ENCODE measurements at places on chromosomes 5 and 9.

DNA sequence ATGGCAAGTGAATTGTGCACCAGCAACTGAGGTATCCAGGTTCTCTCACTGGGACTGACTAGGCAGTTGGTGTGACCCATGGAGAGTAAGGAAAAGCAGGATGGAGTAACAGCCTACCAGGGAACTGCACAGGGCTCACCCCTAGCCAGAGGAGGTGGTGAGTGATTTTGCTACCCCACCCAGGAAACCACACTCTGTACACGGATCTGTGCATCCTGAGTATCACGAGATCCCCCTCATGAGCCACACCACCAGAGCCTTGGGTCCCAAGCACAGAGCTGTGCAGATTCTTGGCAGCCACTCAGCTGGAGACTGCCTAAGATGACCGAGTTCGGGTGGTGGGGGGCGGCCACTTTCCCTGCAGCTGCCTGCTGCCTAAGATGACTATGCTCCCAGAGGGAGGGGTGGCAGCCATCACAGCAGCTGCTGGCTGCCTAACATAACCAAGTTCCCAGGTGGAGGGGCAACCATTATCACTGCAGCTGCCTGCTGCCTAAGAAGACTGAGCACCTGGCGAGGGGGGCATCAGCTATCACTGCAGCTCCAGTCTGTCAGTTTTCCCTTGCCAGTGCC, 48.4 kb upstream of the EFNA5 start:
- DNase-seq: no peak

DNA sequence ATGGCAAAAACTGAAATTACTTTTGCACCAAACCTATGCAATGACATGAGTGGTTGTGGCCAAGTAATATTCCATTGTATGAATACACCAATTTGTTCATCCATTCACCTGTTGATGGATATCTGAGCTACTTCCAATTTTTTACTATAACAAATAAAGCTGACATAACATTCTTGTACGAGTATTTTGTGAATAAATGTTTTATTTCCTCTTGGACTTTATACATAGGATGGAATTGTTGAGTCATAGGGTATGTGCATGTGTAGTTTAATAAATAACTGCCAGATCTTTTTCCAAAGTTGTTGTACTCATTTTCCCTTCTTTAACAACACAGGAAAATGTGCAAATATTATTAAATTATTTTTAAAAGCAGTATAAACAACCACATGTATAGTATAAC, 146.1 kb upstream of the ZNF462 start:
- DNase-seq: no peak

- DNase-seq: no peak
These were observed 31.1 kb downstream of the KCNIP1 start for GRCh38 chr5:170534941-170535340.

- DNase-seq: no peak
These were observed 91.2 kb downstream of the PHF2 start for GRCh38 chr9:93667627-93668026.

DNA sequence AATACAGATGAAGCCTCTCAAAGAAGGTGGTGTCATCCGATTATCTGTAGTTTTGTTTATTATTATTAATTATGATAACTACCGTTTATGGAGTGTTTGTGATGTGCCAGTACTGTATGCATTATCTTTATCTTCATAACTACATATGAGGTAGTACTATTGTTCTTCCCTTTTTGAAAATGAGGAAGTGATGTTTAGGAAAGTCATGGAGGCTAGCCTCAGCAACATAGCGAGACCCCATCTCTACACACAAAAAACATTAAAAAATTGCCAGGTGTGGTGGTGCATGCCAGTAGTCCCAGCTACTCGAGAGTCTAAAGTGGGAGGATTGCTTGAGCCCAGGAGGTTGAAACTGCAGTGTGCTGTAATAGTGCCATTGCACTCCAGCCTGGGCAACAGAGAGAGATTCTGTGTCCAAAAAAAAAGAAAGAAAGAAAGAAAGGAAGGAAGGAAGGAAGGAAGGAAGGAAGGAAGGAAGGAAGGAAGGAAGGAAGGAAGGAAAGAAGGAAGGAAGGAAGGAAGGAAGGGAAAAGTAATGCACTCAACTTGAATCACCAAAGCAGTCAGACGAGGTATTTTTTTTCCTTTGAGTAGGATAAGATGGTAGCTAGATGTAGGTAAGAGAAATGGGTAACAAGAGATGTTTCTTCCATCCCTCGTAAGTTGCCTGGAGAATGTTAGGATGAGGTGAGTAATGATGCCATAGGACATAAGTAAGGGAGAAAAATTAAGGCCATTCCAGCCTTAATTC, 47.8 kb downstream of the PAM start:
- DNase-seq: no peak

GRCh38 chr5:129554134-129554904, 94.2 kb downstream of the ADAMTS19 start:
- no peak for DNase-seq

- DNase-seq: no peak
These were observed 246.7 kb upstream of the TRPM3 start for GRCh38 chr9:71368157-71368556.

- no peak for DNase-seq
These were observed 662.2 kb upstream of the CTNND2 start for GRCh38 chr5:12566441-12566840.

DNA sequence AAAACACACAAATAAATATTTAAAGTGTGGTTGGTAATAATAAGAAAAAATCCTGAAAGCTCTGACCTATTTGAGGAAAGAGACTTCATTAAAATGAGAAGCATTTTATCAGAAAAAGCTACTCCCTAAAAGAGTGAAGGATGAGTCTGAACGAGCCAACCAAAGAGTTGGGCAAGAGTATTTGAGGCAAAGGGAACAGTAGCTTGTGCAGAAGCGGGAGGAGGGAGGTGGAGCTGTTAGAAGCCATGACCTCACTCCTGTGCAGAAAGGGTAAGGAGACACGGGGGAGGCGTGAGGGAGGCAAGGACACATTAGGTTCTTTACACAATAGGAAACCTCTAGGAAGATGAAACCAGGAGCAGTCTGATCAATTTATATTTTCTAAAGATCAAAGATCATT, 29.4 kb downstream of the SH3RF2 start:
- no peak for DNase-seq

DNA sequence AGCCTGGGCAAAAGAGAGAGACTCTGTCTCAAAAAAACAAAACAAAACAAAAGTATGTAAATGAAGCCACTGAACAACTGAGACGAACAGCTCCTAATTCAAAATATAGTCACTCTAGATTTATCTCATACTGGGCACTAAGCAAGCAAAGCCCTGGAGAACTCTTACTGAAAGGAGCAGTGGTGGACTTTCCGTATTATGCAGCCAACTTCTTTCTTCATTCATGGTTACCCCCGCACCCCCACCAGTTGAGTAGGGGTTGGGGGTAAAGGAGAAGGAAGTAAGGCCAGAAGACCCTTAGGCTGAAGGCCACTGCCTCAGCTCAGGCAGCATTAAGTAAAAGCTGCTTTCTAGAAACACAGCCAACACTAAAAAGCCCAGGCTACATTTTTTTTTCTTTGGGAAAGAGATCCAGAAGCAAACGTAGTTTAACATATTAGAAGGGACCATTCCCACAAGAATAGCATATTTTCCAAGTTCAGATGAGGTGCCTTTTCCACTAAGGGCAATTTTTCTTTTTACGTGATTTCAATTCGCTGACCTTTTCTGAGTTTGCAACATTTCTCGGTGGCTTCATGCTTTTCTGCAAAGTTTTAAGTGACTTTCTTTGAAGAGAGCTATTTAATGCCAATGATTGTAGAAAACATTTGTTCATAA, 55.3 kb downstream of the MAPKAP1 start:
- DNase-seq: no peak

DNA sequence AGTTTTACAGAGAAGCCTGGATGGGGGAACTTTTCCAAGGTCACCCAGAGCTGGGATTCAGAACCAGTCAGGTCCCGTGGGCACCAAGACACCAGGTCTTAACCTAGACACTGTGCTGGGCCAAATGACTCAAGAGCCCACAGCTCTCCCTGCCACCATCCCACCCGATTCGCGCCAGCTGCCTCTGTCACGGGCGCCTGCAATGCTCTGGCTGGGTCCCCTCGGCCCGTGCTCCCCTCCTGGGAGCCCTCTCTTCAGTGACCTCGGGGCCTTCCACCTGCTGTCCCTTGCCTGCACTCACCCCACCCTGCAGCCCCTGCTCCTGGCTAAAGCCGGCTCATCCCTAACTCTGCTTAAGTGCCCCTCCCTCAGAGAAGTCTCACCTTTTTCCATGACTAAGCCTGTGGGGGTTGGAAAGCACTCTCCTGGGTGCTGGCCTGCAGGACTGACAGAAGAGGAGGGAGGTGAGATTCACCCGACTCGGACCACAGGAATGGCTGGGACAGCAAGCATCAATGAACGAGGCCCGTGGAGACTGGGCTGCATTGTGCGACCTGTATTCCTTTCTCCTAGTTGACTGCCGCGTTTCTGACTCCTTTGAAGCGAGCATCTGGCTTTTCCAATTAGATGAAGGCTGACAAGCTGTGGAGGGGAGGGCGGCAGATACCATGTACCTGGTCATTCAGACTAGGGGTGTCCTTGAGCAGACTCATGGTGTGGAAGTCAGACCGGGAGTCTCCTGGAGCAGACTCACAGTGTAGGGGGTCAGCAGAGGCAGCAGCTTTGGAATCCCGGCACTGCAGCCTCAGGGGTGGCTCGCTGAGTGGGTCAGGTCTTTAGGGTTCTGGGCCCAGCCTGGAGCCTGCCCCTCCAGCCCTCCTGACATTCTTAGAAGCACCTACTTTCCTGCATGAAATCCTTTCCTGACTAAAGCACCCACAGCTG, 5.8 kb upstream of the IL4 start:
- no peak for DNase-seq

GRCh38 chr5:92560698-92561401, 1020.2 kb downstream of the NR2F1-AS1 start:
- DNase-seq: no peak

GRCh38 chr9:92722386-92723298, 42.0 kb downstream of the BICD2 start:
- DNase-seq: no peak

GRCh38 chr5:108606185-108606584, 141.5 kb upstream of the FER start:
- no peak for DNase-seq

DNA sequence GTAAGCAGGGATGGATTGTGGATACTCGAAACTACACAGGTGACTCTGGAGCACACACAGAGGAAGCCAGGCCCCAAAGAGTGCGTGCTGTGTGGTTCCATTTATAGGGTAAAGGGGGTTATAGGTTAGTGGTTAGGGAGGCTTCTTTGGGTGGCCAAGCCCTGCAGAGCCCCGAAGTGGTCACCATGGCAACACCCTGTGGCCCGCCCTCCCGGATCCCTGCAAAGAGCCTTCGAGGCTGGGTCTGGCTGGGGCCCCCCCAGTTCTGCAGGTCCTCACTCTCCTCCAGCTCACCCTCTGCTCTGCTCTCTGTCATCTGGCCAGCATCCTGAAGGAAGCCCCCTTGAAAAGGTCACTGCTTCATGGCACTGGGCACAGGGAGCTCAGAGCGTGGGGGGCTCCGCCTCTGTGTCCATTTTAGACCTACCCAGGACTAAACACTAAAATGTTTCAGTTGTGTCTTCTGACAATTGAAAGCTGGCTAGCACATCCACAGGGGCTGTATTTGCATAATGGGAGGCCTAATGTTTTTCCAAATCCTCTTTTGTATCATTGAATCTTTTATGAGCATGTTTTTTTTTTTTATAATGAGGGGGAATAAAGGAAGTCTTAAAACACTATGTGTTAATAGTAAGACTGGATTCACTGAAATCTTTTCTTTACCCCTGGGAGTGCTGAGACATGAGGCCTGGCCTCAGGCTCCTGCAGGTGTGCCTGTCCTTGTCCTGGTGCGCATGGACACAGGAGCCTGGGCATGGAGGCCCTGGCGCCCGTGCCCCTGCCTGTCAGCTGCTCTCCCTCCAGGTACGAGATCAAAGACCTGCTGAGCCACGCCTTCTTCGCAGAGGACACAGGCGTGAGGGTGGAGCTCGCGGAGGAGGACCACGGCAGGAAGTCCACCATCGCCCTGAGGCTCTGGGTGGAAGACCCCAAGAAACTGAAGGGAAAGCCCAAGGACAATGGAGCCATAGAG, 55.3 kb downstream of the WNK2 start:
- DNase-seq: no peak

DNA sequence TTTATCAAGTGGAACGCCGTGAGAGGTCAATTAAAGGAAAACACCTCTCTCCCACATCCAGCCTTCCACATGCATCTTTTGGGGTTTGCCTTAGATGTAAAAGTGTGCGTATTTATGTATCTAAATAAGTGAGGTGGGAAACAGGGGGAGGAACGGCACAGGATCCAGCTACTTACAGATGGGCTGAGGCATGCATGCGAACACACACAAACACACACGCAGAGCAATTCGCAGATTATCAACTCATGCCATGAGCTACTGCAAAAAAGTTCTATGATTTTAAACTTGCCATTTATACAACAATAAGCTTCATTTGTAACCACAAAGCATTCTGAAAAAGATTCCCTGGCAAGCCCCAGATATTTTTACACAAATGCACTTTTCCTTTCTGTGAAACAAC, 242.1 kb downstream of the BNC2 start:
- no peak for DNase-seq

DNA sequence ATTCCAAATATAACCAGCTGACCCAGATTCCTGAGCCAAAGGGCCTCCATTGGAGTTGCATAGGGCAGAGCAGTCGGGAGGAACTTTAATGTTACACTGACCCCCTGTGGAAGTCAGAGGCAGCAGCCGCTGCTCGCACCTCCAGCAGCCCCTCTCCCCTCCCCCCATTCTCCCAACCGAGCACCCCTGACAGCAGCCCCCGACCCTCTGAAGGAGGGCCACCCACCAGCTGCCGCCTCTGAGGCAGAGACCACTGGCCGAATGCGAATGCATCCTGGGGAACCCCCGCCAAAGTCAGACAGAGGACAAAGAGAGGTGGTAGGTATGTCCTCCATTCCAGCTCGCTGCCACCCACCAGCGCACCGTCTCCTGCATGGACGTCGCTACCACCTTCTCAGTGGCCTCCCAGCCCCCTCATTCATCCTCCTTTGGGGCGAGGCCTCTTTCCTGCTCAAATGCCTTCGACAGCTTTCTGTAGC, 231.0 kb downstream of the CDK5RAP2 start:
- peak; percentile 23 for DNase-seq

DNA sequence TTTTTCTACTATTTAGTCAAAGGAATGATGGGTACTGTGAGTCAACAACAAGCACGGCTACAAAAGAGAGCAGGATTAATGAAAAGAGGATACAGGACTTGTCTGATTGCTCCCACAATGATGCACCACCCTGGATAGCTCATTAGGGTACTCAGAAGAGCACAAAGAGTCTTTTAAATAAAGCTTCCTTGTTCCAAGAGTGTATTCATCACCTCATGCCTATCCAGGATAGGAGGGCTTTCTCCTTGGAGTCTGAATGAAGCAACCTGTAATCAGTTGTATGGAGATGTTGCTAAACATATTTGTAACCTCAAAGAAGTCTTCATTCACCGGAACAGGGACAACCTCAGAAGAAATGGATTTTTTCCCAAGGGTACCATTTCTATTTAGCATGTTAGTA, 219.5 kb upstream of the TMEM161B start:
- no peak for DNase-seq

GRCh38 chr5:16713386-16713928, 96.7 kb upstream of the RETREG1 start:
- no peak for DNase-seq

GRCh38 chr9:130844044-130844451, 9.0 kb downstream of the ABL1 start:
- no peak for DNase-seq
